Fibroblast of the aortic adventitia (primary cell): ENCODE measurements at places on chromosomes 3 and 15. TPM values are rescaled to one million over a fixed set of nuclear protein-coding genes. Genes with fewer than 3 reads are reported as not detected.

The GP9 gene
- total RNA-seq, result not detected in 2 replicates

The IQCH gene
- total RNA-seq, result 0.74 and 3.6 TPM in 2 replicates

The CKMT1A gene
- not detected in 2 replicates for total RNA-seq

The PARP9 gene
- 31.7 and 32.6 TPM in 2 replicates for total RNA-seq

The MCCC1 gene
- 23.7 and 38.2 TPM in 2 replicates for total RNA-seq

The PIF1 gene
- 2.0 and 7.4 TPM in 2 replicates for total RNA-seq

The DIPK2A gene
- 51.0 and 162 TPM in 2 replicates for total RNA-seq

The EFCC1 gene
- total RNA-seq, result not detected in 2 replicates

The ABCC5 gene
- 21.2 and 24.2 TPM in 2 replicates for total RNA-seq

GRCh38 chr3:105826778-105827634, 41.8 kb downstream of the CBLB start:
- DNase-seq, result peak; percentile 80

GRCh38 chr3:108178676-108179075, 43.5 kb downstream of the IFT57 start:
- DNase-seq, result peak; percentile 73

DNA sequence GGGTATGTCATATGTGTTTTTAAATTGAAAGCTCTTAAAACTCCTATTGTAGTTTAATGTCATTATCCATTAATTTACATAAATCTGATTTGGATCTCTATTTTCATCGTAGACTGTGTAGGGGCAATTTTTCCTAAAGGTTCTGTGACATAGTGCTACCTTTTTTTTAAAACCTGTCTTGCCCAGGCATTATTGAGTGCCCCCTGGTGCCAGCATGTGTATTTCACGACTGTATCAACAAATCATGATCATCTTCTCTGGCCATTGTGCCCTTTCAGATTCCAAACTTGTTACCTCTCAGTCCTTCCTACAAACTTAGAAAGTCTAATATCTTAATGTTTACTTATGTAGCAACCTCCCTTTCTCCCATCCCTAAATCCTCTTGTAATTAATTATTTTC, 97.2 kb upstream of the FLNB start:
- DNase-seq, result peak; percentile 18

- DNase-seq, result peak; percentile 13
Measured at GRCh38 chr3:157844800-157845565, 261.2 kb downstream of the SHOX2 start.

DNA sequence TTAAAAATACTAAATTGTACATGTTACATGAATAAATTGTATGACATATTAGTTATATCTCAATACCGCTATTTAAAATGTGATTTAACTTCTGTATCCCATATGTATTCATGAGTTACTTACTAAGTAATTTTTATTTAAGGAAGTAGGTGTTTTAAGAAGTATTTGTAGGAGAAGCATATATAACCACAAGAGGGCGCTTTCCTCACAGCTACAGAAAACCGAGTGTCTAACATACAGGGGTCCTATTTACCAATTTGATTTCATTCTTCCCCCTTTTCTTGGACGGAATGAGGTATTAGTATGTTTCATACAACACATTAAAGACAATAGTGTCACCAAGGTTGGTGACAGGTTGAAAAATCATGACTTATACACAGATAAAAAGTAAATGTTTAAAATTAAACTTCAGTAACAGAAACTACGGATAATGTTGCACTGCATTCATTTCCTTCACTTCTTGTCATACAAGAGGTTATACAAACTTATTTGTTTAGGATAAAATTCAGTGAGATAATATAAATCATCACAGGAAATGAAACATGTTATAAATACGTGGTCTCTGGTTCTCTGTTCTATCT, 253.6 kb downstream of the MAGI1 start:
- peak; percentile 84 for DNase-seq

- DNase-seq, result peak; percentile 45
Measured at GRCh38 chr3:102125197-102125993, 276.1 kb downstream of the NFKBIZ start.

DNA sequence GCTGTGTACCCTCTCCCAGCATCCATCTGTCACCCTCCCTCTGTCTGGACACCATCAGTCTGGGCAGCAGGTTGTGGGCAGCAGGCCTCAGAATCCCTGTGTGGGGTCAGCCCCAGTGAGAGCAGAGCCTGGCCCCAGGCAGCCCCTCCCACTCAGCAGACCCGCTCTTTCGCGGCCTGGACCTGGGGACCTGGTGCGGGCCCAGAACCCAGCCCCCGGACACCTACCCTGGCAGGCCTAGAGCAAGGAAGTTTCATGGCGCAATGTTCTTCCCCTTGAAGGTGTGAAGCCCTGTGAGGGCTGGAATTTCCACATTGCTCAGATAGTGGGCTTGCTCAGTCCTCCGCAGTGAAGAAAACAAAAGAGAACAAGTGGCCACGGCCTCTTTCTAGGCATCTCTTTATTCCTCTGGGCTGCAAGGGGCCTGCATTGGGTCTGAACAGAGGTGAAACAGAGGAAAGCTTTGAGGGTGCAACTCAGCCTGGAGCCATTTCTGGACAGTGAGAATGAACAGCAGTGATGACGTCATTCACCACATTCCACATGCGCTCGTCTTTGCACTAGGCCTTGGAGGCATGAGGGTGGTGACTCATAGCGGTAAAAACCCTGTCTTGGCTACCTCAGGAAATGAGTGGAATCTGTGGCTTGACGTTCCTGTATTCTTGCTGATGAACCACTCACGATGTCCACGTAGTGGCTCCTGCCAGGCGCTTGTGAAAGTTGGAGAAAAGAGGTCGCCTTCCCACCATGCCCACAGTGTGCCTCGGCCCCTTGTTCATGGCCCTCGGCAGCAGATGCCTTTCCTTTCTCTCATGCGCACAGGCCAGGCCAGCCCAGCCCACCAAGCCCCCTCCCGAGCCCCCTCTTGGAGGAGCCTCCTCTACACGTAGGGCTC, 66.1 kb downstream of the SLC30A4 start:
- peak; percentile 100 for DNase-seq

- peak; percentile 83 for DNase-seq
Measured at GRCh38 chr3:63993653-63994079, 29.6 kb downstream of the PSMD6 start.

GRCh38 chr15:65032801-65033537, 3.5 kb upstream of the MTFMT start:
- peak; percentile 56 for DNase-seq

- DNase-seq, result peak; percentile 66
Measured at GRCh38 chr3:100402256-100402655, 917 bp downstream of the LNP1 start.

DNA sequence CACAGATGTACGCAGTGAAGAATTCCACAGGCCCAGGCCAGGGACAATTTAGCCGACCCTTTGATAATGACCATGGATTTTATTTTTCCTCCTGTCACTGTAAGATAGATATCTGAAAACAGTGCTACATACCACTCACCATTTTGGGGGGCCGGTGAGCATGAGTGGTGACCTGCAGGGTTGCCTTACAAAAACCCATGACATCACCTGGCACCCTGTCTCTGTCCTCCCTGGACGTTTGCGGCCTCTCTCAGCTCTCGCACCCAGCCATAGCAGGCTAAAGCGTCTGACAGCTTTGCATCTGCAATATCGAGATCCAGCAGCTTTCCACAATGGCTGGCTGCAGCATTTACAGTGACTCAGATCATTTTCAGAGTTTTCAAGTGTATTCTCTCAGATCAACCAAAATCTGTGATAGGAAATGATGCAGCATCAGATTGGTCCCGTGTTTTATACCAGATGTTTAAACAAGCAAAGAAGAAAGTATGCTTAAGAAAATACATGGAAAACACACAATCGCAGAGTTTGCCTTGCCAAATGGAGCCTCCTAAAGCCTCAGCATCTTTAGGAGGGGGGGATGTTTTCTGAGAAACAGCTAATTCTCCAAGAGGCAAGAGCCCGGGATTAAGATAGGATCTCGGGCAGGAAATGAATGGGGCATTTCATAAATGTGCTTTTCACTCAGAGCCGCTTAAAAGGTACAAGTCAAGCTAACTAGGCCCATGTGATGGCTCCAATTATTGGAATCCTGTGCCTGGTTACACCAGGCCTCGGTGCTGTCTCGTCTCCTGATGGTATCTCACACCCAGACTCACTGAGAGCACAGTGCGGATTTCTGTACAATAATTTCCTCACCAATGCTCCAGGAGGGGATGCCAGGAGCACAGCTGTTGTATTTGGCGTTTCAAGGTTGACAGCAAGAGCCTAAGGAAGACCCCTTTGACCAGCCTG, 257.3 kb downstream of the XXYLT1 start:
- DNase-seq, result peak; percentile 14

- no peak for DNase-seq
Measured at GRCh38 chr3:14592836-14593235, 52.7 kb upstream of the GRIP2 start.

DNA sequence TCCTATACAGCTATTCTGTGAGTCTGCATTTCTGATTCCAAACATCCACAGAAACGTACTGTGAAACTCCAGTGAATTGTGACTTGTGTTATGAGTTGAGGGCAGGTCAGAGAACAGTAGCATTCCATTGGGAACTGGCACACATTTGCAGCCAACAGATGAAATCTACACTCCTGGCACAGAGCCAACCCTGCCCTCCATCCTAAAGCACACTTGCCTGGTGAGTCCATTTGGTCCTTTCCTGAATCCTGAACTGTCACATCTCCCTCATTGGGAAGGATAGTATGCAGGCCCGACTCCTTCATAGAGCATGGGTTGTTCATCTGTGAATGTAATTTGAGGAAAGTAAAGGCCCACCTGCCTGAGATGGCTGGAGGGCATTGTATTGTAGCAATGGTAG, 314.3 kb upstream of the RASGRP1 start:
- no peak for DNase-seq

- DNase-seq, result peak; percentile 30
Measured at GRCh38 chr3:183161552-183162336, 790 bp downstream of the LAMP3 start.

DNA sequence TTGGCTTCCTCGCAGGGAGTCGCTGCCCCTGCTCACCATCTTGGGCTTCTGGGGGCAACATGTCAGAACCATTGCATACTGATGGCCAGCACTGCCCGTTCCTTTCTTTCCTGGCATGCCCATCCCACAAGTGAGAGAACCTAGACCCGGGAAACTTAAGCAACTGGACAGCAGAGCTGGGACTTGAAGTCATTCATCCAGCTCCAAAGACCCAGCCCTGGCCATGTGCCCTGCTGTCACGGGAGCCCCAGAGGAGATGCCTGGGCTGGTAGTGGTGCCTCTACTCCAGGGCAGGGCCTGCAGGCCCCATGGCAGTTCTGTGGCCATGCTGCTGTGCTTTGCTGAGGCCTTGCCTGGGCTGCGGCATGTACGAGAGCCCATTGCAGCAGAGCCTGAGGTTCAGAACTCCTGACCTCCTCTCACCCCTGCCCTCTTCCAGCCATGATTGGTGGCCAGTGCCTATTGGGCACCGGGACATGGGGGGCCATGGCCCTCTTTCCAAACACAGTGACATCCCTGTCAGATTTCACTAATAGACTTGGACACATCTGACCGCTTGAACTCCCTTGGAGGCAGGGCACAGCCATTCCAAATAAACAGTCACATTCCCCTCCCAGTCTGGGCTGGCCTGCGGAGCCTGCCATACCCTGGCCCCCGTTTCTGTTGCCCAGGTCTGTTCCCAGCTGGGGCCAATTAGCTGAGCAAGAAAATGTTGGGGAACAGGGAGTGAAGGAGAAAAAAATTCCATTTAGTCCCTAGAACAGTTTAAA, 115.9 kb downstream of the EEFSEC start:
- no peak for DNase-seq

DNA sequence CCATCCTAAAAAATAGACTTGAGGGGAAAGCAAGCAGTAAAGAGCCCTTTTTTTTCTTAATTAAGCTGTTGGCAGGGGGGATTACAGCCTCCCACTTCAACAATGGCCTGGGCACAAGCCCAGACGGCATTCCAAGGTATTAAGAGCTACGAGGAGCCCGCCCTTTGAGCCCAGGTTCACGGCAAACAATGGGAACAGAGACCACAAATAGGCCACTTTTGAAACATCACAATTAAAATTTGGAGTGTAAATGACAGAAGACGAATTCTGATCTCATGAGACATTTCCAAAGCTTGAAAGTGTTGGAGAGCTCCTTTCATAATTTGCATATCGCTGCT, 8.9 kb downstream of the CHSY1 start:
- no peak for DNase-seq

DNA sequence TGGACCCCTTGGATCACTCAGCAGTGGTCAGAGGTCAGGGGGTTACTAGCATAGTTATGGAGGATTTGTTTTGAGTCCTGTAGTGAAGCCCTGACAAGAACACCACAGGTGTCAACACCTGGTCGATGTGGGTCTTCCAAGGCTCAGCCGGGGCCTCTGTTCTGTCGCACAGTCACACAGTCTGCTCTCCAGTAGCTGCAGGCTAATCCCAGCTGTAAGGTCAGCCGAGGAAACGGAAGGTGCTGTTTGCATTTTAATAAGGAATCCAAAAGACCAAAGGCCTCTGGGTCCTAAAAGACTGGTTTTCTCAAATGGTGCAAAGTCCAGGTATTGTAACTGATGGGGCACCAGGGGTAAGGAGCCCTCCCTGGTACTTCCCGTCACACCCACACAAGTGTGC, 71.7 kb downstream of the RPLP1 start:
- DNase-seq, result no peak

DNA sequence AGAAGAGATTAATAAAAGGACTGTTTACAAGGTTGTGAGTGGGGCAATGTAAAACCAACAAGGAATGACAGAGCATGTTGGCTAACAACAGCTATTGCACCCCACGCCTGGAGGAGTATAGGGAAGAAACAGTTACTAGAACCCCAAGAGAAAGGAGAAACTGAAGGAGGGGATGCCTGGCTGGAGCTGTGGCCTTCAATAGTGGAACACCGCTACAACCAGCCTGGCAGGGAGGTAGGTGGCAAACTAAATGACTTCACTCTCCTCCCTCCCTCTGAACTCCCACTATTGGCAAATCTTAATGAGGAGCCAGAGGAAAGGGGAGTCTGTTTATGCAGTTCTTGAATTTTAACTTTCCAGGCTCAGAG, 7.2 kb upstream of the CD47 start:
- DNase-seq, result no peak

GRCh38 chr15:81573098-81573746, 199.2 kb upstream of the TMC3 start:
- no peak for DNase-seq

DNA sequence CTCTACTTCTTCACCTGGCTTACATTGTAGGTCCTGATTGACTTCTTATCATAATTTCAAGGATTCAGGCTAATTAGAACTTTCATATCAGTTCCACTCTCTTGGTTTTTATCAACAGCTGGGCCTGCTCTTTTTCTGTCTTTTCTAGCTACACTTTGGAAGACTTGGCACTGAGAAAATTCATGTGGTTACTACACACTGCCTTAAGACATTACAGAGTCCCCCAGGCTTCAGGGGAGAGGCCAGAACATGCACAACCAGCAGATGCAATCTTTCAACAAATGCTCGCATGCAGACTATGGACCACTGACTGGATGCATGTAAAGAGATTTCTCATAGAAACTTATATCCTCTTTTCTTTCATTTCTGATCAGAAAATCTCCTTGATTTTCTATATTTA, 423.5 kb downstream of the TUSC7 start:
- DNase-seq, result no peak

- peak; percentile 40 for DNase-seq
Measured at GRCh38 chr15:23642413-23643044, 5.1 kb downstream of the MAGEL2 start.

DNA sequence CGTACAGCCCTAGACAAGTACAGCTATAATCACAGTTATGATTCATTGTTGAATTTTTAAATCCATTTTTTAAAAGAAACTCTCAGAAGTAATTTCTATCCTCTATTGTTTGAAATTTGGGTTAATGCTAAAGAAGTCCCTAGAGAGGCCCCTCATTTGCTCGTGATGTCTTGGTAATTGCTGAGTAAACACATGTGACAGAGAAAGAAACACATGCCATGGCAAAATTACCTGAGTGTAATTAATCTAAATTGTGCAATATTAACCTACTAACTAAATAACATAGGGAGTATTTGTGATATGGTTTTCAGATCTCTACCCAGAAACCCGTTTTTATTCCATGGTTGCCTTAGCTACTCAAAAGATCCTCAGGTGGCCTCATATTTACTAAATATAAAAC, 10.8 kb downstream of the NEK10 start:
- no peak for DNase-seq
